ENCODE measurements at places on chromosomes 5 and 9.

DNA sequence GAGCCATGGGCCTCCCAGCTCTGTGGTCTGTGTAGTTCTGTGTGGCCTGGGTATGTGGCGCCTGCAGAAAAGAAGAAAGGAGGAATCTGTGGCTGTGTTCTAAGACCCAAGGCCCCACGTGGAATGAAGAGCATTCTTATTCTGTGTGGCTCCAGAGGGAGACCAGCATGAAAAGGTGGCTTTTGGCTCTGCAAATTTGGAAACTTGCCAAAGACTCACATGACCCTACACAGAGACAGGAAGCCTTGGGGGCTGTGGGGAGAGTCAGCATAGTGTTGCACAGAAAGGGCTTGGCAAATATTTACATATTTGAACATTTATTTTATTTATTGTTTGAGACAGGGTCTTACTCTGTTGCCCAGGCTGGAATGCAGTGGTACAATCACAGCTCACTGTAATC lies 193.3 kb downstream of the TMEM38B start:
- no peak for DNase-seq

GRCh38 chr9:104795082-104795481 lies 31.2 kb downstream of the NIPSNAP3B start:
- DNase-seq, result no peak

DNA sequence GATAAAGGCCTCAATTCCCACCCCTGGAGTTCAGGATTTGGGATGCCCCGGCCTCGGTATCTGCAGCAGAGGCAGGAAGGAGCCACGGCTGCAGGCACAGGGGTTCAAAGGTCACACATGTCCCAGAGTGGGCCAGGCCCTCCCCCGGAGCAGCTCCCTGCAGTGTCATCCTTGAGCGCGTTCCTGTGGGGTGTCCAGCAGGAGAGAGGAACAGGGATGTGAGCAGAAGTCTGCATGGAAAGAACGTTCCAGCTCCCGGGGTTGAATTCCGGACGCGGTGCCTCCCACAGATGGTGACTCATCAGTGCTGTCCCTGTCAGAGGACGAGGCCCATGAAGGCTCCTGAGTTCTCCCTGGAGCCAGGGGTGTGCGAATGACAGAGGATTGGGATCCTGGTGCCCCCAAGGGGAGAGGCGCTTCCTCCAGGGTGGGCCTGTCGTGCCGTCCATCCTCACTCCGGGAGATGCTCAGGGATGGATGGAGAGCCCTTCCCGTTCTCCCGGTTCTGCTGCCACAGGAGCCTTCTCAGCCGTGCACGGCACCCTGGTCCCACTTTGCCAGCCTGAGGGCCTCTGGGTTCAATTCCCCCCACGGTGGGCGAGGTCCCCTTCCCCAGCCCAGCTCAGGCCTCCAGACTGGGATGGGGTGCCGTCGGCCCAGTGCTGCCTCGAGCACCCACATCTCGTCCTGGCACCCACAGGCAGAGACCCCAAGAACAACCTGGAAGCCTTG lies 3.1 kb downstream of the LCN1 start:
- no peak for DNase-seq

GRCh38 chr9:126621061-126621918 lies 7.6 kb downstream of the LMX1B start:
- no peak for DNase-seq

DNA sequence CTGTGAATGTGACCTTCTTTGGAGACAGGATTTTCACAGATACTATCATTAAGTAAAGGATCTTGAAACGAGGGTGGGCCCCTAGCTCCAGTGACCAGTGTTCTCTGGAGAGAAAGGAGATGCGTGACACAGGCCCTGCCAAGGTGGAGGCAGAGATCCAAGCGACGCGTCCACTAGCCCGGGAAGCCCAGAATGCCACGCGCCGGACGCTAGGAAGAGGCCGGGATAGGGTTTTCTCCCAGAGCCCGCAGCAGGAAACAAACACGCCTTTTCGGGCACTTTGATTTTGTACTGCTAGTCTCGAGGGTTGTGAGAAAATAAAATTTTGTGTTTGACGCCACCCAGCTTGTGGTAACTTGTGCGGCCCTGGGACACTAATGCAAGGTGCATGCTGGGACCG lies 29.6 kb upstream of the VDAC1 start:
- no peak for DNase-seq

DNA sequence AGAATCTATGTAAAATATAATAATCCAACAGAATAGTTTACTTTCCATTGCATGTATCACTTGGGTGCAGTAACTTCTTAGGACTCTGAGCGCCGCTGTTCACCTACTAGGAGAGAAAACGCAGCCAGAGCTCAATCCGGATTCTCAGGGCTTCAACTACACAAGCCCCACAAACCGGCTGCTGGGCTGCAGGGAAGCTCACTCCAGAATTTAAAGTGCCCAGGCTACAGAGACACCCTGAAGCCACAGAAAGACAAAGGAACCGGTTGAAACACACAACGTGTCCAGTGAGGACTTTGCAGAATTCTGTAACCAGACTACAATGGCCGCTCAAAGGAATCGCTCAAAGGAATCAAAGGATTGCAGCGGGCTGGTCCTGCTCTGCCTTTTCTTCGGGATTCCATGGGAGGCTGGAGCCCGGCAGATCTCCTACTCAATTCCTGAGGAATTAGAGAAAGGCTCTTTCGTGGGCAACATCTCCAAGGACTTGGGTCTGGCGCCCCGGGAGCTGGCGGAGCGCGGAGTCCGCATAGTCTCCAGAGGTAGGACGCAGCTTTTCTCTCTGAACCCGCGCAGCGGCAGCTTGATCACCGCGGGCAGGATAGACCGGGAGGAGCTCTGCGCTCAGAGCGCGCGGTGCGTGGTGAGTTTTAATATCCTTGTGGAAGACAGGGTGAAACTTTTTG lies at the start of gene PCDHGA10:
Gene PCDHGA10, plus strand, starts transcription at position 134 of the 686 bp plus-strand sequence. Its CDS starts 189 bp downstream, at position 323.
- DNase-seq, result no peak

DNA sequence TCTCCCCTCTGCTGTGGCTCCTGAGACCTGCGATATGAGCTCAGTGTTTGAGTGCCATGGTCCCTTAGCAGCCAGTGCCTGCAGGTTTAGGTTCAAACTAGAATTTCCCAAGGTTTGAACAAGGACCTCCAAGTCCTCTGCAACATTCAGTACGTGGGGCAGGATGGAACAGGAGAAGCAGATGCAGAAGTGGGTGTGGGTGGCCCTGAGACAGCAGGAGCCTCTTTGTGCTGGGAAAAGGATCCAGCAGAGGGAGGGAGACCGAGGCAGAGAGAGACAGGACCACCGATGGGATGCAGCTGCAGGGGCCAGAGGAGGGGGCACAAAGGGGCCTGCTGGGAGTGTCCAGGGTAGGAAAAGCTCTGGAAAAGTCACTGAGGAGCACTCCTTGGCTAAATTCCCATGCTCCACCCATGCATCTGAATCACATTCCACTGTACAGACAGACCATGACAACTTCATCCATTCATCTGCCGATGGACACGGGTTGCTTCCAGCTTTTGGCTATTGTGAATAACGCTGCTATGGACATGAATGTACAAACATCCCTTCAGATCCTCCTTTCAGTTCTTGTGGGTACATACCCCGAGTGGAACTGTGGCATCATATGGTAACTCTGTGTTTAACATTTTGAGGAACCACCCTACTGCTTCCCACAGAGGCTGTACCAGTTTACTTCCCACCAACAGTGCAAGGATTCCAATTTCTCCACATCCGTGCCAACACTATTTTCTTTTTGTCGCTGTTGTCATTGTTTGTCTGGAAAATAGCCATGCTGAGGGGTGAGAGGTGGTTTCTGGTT lies 26.7 kb upstream of the SUSD3 start:
- DNase-seq, result no peak

DNA sequence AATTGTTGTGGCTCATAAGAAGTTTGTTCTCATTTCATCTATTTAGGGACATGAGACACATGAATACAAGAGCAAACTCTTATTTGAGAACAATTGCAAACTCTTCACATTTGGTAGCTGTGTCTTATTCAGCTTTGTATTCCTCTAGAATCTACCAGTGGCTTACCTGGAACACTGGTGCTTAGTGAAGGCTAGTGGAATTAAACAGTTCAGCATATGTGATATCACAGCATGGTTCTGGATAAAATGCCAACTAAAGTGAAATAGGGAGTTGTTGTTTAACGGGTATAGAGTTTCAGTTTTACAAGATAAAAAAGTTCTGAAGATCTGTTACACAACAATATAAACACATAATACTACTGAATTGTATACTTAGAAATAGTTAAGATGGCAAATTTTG lies 48.9 kb downstream of the NRG2 start:
- DNase-seq, result no peak

GRCh38 chr5:6043491-6044310 lies 334.6 kb downstream of the MED10 start:
- DNase-seq, result no peak

- no peak for DNase-seq
These were observed 56.5 kb downstream of the RXRA start for GRCh38 chr9:134382733-134383132.

- DNase-seq, result no peak
These were observed 143.4 kb downstream of the ENTREP1 start for GRCh38 chr9:69468380-69468779.

DNA sequence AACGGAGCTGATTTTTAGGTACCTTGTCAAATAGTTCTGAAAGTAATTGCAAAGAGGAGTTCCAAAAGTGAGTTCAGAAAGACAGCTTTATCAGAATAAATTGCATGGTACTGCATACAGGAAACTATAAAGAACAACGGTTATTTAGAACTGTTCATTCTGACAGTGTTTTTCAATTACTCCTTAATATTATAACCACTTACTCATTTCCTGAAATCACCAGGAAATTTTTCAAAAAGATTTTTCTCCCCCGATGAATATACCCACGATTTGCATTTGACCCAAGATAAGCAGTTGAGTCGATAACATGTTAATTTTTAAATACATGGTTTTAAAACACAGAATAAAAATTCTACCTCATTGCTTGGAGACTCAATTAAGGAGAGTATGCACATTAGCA lies 9.4 kb downstream of the DOCK8 start:
- no peak for DNase-seq

- no peak for DNase-seq
These were observed 315.6 kb downstream of the MTRR start for GRCh38 chr5:8184455-8185063.

GRCh38 chr9:134640506-134641172 lies 964 bp upstream of the COL5A1 start:
- DNase-seq, result no peak

- no peak for DNase-seq
These were observed 810.5 kb downstream of the DNAH5 start for GRCh38 chr5:13133951-13134350.

GRCh38 chr9:137383081-137383783 lies 39.7 kb downstream of the EXD3 start:
- no peak for DNase-seq

DNA sequence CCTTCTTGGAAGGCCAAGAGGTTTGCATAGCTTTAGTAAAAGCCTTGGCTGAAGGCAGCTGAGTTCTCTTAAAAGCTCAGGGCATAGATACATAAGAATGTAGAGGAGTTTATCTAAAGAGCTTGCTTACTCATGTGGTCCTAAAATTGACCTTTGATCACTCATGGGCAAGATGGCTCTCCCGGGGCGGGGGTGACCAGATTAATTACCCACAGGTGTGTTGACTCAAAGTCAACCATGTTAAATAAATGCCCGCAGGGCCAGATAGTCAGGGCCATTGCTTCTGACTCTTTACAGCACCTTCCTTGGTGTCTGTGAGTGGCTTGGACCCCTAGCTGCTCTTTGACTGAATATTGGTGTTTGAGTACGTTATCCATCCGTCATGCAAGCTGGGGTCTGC lies 33.1 kb upstream of the GHR start:
- DNase-seq, result no peak

DNA sequence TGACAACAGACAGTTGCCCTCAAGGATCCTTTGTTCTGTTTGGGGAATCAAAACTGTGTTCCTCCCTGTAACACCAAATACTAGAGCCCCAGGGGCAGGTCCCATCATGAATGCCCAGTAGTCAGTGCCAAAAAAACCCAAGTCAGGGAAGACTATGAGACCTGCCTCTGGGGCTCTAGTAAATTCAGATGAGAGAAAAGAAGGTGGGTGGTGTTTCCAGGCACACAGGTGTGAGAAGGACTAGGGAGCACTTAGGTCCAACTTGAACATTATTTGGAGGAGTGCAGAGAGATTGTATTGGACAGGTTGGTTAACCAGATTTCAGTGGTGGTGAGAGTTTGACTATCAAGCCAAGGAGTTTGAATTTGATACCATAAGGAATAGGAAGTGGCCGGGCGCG lies 52.0 kb downstream of the SLC22A5 start:
- DNase-seq, result no peak

GRCh38 chr5:79076819-79077218 lies 7.3 kb downstream of the BHMT2 start:
- DNase-seq, result no peak

DNA sequence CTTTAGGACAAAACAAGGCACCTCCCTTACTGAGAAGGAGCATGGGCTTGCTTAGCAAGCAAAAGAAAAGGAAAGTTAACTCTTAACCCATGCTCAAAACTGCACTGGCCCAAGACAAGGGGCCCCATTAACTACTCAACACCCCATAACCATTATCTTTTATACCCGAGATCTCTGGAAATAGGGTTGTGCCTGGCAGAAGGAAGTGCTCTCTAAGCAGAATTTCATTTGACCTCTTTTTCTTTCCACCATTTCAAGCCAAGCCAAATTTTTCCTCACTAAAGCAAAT lies 167.2 kb downstream of the RASEF start:
- DNase-seq, result no peak

GRCh38 chr9:69411931-69412740 lies 87.1 kb downstream of the ENTREP1 start:
- no peak for DNase-seq

GRCh38 chr5:124908581-124909451 lies 162.4 kb upstream of the ZNF608 start:
- DNase-seq, result no peak

GRCh38 chr9:84736081-84736480 lies 66.6 kb downstream of the NTRK2 start:
- DNase-seq, result no peak

DNA sequence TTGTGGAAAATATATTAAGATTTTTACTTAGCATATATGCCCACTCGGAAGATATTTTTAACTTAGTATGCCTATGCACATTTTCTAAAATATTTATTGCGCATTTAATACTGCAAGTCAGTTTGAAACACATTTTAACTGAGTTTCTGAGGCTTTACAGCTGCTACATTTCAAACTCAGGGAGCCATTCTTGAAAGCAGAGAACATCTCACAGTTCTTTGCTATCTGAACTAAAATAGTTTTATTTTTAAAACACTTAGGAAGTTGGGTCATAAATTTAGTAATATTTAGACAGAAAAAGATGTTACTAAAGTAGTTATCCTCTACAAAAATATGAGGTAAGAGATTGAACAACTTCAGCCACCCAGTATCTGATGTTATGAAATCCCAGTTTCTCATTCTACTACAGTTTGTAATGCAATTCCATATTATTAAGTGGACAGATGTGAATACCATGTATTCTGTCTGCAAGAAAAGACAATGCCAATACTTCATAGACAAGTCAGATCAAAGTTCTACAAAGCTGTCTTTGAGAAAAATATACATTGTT lies 409.9 kb upstream of the EDIL3 start:
- no peak for DNase-seq

GRCh38 chr5:42592401-42593140 lies 164.0 kb upstream of the CCDC152 start:
- no peak for DNase-seq
